ENCODE measurements at places on chromosomes 2 and 18.

GRCh38 chr2:162149940-162150339, 2.1 kb downstream of the GCG start:
- no peak for DNase-seq

- DNase-seq: no peak
Observed at GRCh38 chr18:56889621-56890020, 238.5 kb downstream of the WDR7 start.

DNA sequence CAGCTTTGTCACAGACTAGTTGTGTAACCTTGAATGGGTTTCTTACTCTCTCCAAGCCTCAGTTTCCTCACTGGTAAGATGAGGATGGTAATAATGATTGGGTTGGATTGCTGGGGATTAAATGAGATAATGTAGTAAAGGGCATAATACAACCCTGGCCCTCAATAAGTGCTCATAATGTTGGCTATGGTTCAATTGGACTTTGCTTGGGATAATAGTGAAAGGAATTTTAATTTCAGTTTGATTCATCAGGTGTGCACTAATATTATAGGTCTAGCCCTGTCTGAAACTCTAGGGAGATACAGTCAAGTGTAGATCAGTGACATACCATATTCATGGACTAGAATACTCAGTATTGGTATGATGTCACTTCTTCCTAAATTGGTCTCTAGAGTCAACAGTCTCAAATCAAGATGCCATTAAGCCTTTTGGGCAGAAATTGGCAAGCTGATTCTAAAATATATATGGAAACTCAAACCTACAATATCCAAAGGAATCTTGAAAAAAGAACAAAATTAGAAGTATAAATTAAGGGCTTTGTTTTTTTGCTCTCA, 161.4 kb downstream of the SMAD7 start:
- no peak for DNase-seq

DNA sequence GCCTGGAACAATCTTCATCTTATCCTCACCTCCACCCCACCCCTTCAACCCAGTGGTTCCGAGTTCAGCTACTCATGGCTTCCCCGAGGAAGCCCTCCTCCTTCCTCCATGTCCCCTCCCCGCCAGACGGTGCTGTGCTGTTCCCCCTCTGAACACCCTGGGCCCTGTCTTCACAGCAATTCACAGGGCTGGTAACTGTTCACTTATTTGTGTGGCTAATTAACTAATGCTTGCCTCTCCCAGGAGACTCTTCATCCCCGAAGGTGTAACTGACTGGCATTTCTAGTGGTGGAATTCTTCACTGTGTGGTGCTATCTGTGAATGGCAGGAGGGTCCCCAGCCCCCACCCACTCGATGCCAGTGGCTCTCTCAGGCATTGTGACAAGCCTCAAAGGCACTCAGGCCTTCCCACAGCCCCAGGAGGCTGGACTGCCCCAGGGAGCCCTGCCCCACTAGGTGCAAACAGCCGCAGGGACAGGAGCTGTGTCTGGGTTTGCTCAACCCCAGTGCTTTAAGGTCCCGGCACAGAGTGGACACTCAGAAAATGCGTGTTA, 133.7 kb upstream of the ID2 start:
- DNase-seq: no peak

DNA sequence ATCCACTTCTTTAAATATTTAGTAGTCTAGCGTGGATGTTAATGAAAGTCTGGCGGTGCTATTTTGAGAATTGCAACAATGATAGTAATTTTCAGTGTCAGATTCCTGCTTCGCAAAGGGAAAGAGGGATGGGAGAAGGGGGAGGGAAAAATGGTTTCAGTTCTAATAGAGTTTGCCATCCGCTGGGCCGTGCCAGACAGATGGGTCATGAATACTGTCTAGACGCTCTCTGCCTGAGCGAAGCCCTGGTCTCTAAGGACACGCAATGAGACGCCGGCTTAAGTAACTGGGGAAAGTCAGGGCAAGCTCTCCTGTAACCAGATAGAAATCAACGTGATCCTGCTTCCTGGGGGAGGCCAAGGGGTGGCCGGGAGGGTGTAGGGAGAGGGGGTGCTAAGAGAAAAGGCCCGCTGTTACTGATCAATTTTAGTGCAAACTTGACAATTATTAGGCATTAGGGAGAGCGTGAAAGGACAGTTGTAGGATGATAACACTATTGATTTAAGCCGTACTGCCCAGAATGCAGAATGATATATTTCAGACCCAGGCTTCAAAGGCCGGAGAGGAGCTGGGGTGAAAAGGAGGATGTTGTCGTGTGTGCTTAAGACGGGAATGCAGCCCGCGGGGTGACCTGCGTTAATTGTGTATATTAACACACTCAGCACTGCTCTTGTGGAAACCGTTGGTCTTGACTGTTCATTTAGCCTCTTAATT, 229.2 kb downstream of the LDLRAD4 start:
- DNase-seq: no peak

- DNase-seq: no peak
Observed at GRCh38 chr2:190838492-190838910, 42.1 kb upstream of the GLS start.

DNA sequence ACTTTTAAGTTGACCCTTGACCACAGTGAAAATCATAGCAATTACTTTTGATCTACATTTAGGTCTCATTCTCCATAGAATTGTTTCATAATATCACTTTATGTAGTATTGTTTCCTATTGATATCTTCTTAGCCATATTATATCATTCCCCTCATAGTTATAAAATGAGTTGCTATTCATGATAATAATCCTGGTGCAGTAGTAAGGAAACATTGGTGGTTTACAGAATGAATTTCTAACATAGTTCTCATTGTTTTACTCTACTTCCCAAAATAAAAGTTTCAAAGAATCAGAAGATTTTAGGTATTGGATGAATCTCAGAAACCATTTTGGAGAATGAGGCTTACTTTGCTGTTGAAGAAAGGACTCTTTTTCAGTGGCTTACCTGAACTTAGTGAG, 246.0 kb downstream of the PARD3B start:
- no peak for DNase-seq

GRCh38 chr18:46295416-46295815, 191.2 kb downstream of the HAUS1 start:
- DNase-seq: no peak

DNA sequence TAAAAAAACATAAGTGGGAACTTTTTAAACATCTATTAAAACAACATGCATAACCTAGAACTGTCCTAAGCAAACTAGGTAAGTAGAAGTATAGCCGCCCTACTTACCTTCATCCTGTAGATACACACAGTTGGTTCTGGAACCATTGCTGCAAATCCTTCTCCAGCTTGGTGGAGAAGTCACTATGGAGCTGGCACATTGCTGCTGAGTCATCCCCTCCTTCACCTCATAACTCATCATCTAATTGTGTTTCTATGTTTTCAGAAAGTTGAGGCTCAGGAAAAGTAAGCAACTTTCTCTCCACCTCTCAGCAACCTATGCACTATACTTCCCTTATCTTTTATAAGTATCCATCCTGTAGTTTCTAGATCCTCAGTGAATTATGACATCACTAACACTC, 269.8 kb upstream of the MMADHC start:
- no peak for DNase-seq

- no peak for DNase-seq
Observed at GRCh38 chr18:58177004-58177717, 133.1 kb downstream of the NEDD4L start.

- DNase-seq: no peak
Observed at GRCh38 chr18:33696332-33697162, 118.5 kb downstream of the ASXL3 start.

DNA sequence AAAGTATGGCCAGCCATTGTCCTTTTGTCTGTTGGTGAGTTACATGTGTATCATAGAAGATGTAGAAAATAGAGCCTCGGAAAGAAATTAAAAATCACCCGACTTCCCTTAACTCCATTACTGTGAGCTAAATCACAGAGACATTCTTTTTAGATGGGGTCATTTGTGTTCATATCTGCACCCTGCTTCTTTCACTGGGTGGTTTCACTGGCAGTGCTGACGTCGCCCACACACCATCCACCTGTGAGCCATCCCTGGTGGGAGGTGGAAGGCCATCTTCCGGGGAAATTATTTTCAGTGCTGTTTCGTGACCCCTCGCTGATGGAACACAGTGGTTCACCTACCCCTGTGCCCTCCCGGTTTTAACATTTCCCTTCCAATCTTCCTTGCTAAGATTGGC, 21.2 kb downstream of the SH3BP4 start:
- no peak for DNase-seq

- no peak for DNase-seq
Observed at GRCh38 chr2:233410196-233410760, 56.0 kb downstream of the DGKD start.

Data from stimulated activated CD4-positive, alpha-beta T cell treated with anti-CD3 and anti-CD28 coated beads, Interleukin-1b, Interleukin-23, amount 100 ng/mL, for 1 hour (primary cell).